ENCODE measurements at places on chromosomes 2 and 18. TPM values are rescaled to one million over a fixed set of nuclear protein-coding genes. Genes with fewer than 3 reads are reported as not detected.

DNA sequence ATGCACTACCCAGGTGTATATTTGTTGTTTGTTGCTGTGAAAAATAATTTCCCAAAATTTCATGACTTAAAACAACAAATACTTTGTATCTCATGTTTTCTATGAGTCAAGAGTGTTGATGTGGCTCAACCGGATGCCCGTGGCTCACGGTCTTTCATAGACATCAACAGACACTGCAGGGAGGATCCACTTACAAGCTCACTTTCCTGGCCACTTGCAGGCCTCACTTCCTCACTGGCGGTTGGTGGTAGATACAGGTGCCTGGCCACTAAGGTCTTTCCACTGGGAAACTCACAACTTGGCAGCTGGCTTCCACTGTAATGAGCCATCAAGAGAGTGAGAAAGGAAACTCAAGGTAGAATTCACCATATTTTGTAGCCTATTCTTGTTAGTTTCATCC lies 662.9 kb downstream of the IRS1 start:
- no peak for DNase-seq

- no peak for DNase-seq
These were observed 5.8 kb downstream of the TMEM198 start for GRCh38 chr2:219549619-219550018.

GRCh38 chr18:24370120-24370519 lies 27.5 kb downstream of the OSBPL1A start:
- DNase-seq, result no peak

DNA sequence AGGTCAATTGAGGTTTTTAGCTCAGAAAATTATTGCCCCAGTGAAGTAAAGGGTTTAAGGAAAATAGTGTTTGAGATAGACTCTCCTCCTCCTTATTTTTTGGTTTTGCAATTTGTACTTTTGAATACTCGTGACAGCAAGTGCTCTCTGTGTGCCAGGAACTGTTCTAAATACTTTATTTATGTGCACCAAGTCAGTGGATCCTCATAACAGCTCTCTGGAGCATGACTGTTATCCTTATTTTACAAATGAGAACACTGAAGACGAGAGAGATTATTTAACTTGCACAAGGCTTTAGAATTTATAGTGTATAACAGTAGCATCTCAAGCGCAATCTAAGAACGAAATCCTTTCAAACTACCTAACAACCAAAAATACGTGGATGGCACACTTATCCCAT lies 24.7 kb downstream of the BABAM2 start:
- no peak for DNase-seq

DNA sequence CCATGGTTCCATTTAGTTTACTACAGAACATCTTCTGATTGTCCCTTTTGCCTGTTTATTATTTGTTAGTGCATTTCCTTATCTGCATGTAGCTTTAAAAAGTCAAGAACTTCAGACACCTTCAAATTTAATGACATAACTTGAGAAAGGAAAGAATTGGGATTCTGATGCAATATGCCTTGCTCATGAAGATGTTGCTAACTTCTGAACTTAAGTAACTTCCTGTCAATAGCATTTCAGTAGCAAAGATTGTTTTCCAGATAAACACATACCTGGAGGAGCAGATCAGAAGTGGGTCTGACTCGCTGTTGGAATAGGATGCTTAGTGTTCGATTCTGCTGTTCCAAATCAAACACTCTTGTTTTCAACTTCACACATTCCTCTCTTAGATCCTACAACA lies 190.2 kb upstream of the LYPD1 start:
- DNase-seq, result no peak

DNA sequence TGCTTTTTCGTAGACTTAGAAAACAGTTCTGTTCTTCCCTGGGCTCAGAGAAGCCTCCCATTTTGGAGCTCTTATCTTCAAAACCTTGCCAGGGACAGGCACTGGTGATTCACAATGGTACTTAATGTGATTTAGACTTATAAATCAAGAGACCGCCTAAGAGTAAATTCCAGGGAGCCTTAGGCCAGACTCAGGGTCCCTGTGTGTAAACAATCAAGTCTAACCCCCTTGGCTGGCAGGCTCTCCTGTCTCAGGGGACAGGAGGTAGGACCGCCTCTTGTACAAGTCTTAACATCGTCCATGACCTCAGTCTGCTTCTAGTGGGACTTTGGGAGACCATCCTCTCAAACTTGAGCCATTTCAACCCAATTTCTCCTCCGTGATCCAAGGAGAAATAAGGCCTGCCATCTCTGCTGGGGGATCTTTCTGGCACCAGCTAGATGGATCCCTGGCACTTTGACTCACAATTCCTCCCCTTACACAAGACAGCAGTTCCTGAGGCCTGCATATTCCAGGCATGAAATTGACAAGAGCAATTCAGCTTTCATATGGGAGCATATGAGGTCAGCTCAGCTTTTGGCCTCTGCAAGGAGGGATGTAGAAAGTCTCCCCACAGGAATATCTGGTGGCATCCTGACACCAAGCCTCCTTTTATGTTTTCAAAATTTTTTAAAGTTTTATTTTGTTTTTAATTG lies 487.0 kb downstream of the TNS1 start:
- DNase-seq, result no peak

- DNase-seq, result peak; percentile 65
These were observed 77.0 kb upstream of the TACR1 start for GRCh38 chr2:75276093-75277029.

GRCh38 chr2:96664366-96664925 lies 21.9 kb downstream of the FER1L5 start:
- no peak for DNase-seq

- no peak for DNase-seq
These were observed 20.3 kb upstream of the KCNK3 start for GRCh38 chr2:26672112-26672817.

GRCh38 chr18:58501066-58501896 lies 127.6 kb downstream of the ALPK2 start:
- no peak for DNase-seq

- DNase-seq, result no peak
These were observed 30.1 kb downstream of the HS1BP3 start for GRCh38 chr2:20620696-20621365.

- DNase-seq, result no peak
These were observed 110.9 kb upstream of the DNAJC10 start for GRCh38 chr2:182605166-182605565.

DNA sequence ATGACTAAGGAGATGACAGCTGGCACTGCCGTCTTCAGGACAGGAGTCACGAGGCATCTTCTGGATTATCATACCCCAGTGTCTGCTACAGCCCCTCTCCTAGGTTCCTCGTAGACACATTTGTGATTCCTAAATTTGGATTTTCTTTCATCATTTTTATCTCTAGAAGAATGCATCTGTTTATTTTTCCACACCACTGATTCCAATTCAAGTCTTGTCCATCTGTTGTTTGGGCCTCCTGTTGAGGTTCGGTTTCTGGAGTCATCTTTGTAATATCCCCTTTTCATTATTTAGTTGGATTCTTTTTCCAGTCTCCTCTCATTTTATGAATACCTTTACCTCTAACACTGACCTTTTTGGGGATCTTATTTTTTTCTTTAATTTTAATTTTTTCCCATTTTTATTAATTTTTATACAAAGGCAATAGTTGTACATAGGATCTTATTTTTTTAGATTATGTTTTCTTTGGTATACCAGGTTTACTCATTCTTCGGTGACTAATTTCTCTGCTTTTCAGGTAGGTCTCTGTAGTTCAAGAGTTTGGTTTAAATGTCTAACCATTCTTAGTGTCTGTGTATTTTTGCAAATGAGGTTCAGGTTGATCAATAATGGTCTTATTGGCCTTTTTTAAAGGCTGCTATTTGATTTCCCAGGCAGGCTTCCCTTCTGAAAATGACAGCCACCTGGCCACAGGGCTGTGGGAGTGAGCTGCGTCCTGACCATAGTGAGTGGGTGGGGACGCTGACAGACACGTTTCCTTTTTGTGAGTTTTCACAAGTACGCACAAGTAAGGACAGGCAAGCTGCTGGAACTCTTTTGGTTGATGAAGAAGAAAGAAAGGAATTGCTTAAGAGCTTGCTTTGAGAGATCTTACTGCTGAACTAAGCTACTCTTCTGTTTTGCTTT lies 34.5 kb downstream of the FARP2 start:
- no peak for DNase-seq

DNA sequence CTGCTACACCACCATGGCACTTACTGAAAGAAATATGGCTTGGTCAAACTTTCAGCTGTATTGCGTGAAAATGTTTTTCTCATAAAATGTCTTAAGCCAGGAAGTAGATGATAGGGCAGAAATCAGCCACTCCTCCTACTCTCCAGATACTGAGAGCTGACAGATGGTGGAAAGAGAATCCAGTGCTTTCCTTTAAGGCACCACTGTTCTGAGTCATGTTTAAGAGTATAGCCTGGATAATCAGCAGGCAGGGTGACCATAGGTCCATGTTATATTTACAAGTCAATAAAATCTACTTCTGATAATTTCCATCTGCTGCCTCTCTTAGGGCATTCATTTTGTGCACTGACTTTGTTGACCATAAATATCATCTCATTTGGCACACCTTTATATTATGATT lies 21.9 kb downstream of the ARPC2 start:
- no peak for DNase-seq

- no peak for DNase-seq
These were observed 19.3 kb upstream of the FZD7 start for GRCh38 chr2:202014318-202014717.

DNA sequence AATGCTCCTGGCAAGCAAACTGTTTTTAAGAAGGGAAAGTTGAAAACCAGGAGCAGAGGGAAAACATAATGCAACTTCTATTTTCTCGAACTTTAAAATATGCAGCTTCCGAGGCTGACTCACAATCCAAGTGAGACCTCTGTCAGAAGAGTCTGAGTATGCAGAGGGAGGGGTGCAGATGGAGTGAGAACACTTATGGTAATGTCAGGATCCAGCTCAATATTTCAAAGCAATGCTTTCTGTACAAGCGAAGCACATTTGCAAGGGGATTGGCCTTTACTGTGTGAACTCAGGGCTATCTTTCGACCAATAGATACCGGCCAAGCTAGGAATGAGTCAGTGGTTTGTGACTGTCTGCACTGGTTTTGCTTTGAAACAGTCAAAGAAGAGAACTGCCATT lies 242.7 kb downstream of the CNTNAP5 start:
- peak; percentile 10 for DNase-seq

GRCh38 chr2:203694191-203694590 lies 12.2 kb upstream of the CD28 start:
- peak; percentile 17 for DNase-seq

GRCh38 chr18:45738660-45739059 lies 14.7 kb downstream of the SLC14A1 start:
- no peak for DNase-seq

DNA sequence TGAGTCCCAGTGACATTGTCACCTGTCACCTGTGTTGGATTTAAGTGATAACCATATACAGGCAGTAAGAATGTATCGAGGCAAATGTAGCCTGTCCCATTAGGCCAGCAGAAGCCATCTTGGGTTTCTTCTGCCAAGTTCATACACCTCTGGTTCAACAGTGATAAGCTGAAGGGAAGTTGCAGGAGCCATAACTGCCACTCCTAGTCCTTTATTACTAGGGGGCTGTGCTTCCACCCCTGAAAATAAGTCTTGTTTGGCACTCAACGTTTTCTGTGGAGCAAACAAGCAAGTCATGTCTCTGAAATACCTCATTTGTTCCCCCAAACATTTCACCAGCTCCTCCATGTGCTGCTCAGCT lies 58.1 kb upstream of the ALPP start:
- DNase-seq, result no peak

DNA sequence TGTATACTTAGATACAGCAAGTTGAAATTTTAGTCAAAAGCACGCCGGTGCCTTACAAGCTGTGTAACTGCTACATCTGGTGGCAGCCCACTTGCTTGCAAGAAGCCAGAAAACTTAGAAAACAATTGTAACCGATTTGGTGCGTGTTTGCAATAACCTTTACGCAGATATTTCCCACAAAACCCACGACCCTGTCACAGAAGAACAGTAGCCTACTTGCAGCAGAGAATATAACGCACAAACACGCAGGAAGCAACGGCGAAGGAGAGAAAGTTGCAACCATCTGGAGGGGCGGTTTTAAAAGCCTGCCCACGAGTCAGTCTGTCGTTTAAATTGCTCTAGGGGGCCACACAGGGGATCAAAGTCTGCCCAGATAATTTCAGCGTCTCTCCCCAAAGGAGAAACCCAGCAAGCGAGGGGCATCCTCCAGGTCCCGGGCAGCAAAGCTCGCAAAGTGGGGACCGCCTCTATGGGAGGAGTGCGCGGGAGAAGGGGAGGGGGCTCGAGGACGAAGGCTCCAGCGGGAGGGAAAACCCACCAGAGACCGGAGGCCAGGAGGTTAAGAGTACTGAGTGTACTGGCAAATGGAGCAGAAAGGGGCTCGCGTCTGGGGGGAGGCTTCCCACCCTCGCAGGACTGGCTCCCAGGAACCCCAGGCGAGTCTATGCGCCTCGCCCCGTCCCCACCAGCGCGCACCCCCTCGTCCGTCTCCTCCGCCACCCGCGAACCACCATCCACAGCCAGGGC lies 1.1 kb downstream of the TLK1 start:
- DNase-seq, result peak; percentile 49

- no peak for DNase-seq
These were observed 2.9 kb upstream of the SCYGR2 start for GRCh38 chr2:227595797-227596196.

GRCh38 chr18:44731530-44732237 lies 51.0 kb downstream of the SETBP1 start:
- DNase-seq, result no peak

DNA sequence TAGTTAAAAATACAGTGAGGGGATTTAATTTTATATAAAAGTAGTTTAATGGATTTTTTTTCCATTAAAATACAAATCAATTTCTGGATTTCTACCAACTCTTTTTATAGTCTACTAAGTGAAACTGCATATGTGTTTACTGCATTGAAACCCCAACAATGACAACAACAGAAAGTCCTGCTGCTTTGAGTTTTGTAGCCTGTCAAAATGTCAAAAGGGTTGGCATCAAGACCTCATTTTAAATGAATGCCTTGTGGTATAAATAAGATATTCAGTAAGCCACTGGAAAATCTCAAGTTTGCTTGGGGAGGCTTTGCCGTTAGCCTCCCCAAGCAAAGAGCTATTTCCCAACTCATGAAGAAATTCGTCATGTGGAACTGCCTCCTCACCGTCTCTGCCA lies 440.3 kb upstream of the HNMT start:
- no peak for DNase-seq

GRCh38 chr18:51498085-51498855 lies 300.8 kb upstream of the MEX3C start:
- DNase-seq, result no peak

LHCGR gene
- not detected for total RNA-seq

RGPD8 gene
- total RNA-seq, result 3.4 TPM

STARD6 gene
- 0.88 TPM for total RNA-seq

MTLN gene
- 108 TPM for total RNA-seq

HOXD11 gene
- total RNA-seq, result not detected

COPS7B gene
- 21.8 TPM for total RNA-seq

IGFBP5 gene
- total RNA-seq, result 22.4 TPM

SCRN3 gene
- 30.5 TPM for total RNA-seq

CNTNAP5 gene
- not detected for total RNA-seq

ADAM23 gene
- not detected for total RNA-seq
